ENCODE measurements at places on chromosomes 11 and 22. TPM values are rescaled to one million over a fixed set of nuclear protein-coding genes. Genes with fewer than 3 reads are reported as not detected.

DNA sequence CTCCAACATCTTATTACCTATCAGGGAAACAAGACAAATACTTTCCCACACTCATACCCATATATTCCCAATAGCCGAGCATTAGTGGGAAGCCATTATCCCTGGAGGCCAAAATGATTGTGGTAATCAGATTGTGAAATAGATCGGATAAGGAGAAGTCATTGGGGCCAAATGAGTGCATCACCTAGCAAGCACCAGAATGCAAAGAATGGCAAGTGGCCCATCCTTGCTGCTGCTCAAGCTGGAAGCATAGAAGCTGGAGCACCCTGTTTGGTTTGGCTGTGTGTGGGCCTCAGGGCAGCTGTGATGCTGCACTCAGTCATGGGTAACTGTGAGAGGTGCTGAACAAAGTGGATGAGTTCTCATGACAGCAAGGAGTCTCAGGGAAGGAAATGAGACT is 18.7 kb upstream of the DBX1 start:
- no peaks in the 10 kb centered on the region for H3K36me3 ChIP-seq
- H3K27me3 ChIP-seq, result peaks cover 15% of the 10 kb centered on the region
- H3K4me3 ChIP-seq, result no peak overlapping the region
- H3K27ac ChIP-seq, result no peak overlapping the region
- H3K4me1 ChIP-seq, result no peaks in the 10 kb centered on the region

Gene MUC15
- not detected for total RNA-seq

- H3K27ac ChIP-seq, result no peak overlapping the region
- H3K4me3 ChIP-seq, result no peak overlapping the region
- DNase-seq, result no peak
- peaks cover 3% of the 10 kb centered on the region for H3K36me3 ChIP-seq
- H3K4me1 ChIP-seq, result no peaks in the 10 kb centered on the region
- H3K27me3 ChIP-seq, result no peaks in the 10 kb centered on the region
These were observed 55.0 kb downstream of the RTL6 start for GRCh38 chr22:44442851-44443595.

- H3K36me3 ChIP-seq, result no peaks in the 10 kb centered on the region
- H3K4me3 ChIP-seq, result no peak overlapping the region
- H3K27ac ChIP-seq, result no peak overlapping the region
- no peak for DNase-seq
- H3K27me3 ChIP-seq, result peaks cover 14% of the 10 kb centered on the region
- H3K4me1 ChIP-seq, result no peaks in the 10 kb centered on the region
These were observed 68.2 kb upstream of the SHISAL1 start for GRCh38 chr22:44380756-44381486.

GRCh38 chr11:59173080-59173963 is 1.4 kb downstream of the DTX4 start:
- no peak overlapping the region for H3K27ac ChIP-seq
- H3K4me3 ChIP-seq, result peak overlapping the region; percentile 73
- H3K27me3 ChIP-seq, result peaks cover 26% of the 10 kb centered on the region
- no peak for DNase-seq
- no peaks in the 10 kb centered on the region for H3K36me3 ChIP-seq

Gene BACE1
- total RNA-seq, result 0.96 TPM

GRCh38 chr11:12282676-12283075 is 94.7 kb upstream of the PARVA start:
- H3K4me3 ChIP-seq, result no peak overlapping the region
- peaks cover 2% of the 10 kb centered on the region for H3K4me1 ChIP-seq
- no peak for DNase-seq
- no peak overlapping the region for H3K27ac ChIP-seq
- no peaks in the 10 kb centered on the region for H3K27me3 ChIP-seq
- no peaks in the 10 kb centered on the region for H3K36me3 ChIP-seq
